ENCODE measurements at places on chromosomes 12 and 14. TPM values are rescaled to one million over a fixed set of nuclear protein-coding genes. Genes with fewer than 3 reads are reported as not detected.
A peak's percentile ranks its signal among the peaks of the same experiment; 100 is the strongest.

- no peak for DNase-seq
Observed at GRCh38 chr12:94699801-94700200, 49.4 kb upstream of the TMCC3 start.

- DNase-seq = no peak
Observed at GRCh38 chr12:131430158-131430742, 280.6 kb upstream of the SFSWAP start.

GRCh38 chr12:107027636-107028053 is 40.7 kb upstream of the MTERF2 start:
- peak; percentile 63 for DNase-seq

- no peak for DNase-seq
Observed at GRCh38 chr12:14614704-14615121, 47.0 kb upstream of the PLBD1 start.

- DNase-seq = no peak
Observed at GRCh38 chr12:77160931-77161330, 95.6 kb upstream of the E2F7 start.

GRCh38 chr12:46360908-46361666 is 11.5 kb downstream of the SLC38A2 start:
- no peak for DNase-seq

GRCh38 chr12:78406213-78406612 is 458.4 kb upstream of the SYT1 start:
- no peak for DNase-seq

GRCh38 chr12:32087306-32087705 is 19.3 kb upstream of the BICD1 start:
- DNase-seq = no peak

DNA sequence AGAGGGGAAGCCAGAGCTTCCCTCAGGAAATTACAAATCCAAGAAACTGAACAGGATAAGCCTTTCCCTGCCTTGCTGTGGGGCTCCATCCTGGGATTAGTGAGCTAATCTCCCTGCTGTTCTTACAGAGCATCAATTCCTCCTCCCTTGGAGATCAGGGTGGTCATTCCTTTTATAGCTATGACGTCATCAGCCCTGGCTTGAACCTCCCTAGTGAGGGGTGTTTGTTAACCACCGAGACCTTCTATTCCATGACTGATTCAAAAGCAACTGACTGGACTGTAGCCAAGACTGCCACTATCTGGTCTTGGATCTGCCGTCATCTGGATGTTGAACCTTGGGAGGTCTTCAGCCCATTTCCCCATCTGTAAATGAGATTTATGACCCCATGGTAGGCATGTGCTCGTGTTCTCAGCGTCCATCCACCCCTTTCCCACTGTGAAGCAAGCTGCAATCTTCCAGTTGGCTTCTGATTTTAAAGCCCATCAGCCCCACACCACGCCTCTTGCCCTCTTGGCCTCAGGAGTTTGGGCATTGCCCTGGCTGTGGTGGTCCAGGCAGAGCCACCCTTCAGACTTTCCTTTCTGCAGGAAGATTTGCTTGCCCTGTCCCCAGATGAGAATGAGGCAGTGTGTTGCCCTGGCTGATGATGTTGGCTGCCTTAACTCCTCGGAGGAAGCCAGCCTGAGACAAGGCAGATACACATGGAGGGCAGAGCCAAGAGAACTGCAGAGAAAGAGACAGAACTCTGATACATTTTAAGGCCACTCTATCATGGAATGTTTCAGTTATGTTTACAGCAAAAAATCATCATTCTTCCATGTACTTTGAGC is 59.6 kb upstream of the ACTN1 start:
- no peak for DNase-seq

- no peak for DNase-seq
Observed at GRCh38 chr12:11904124-11904523, 166.6 kb upstream of the BCL2L14 start.

DNA sequence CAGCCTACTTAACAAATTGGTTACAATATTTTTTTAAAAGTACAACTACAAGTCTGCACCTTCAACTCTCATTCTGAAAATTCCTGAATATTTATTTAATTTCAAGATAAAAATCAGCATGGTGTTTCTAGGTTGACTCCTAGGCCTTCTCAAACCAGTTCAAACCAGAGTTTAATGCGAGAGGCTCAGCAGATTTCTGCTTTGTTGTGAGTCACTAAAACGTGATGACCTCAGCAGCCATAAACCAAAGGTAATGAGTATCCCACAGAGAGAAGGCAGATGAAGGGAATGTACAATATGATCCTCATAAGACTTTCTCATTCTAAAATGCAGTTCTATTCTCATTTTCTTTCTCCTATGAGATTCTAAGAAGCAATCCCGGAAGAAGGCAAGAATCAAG is 1.5 kb downstream of the PRDM4 start:
- peak; percentile 67 for DNase-seq

DNA sequence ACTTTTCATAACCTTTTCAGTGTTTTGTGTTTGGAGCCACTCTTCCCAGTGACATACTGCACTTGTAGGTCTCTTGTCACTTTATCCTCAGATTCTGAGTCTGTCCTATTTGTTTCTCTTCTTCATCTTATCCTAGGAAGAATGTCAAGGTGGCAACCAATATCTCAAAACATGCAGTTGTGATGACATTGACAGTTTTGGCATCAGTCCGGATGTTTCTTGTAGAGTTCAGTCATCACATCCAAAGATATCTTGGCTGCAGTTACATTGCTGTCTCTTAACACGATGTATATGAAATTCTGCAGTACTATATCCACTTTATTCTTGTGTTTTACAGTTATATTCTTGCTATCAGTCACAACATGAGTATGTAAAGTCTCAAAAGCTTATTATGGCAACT is 6.4 kb downstream of the ADIPOR2 start:
- DNase-seq = no peak

- no peak for DNase-seq
Observed at GRCh38 chr12:96120359-96121100, 73.6 kb upstream of the ELK3 start.

- no peak for DNase-seq
Observed at GRCh38 chr14:101713621-101714349, 47.7 kb upstream of the PPP2R5C start.

- no peak for DNase-seq
Observed at GRCh38 chr12:94648578-94648977, 1.8 kb downstream of the TMCC3 start.

- DNase-seq = no peak
Observed at GRCh38 chr12:112216223-112216622, 90.9 kb downstream of the TRAFD1 start.

GRCh38 chr12:132508491-132508740 is 18.5 kb downstream of the FBRSL1 start:
- no peak for DNase-seq

GRCh38 chr12:26771861-26772260 is 61.1 kb downstream of the ITPR2 start:
- no peak for DNase-seq

- no peak for DNase-seq
Observed at GRCh38 chr12:113063396-113064350, 7.1 kb downstream of the DTX1 start.

GRCh38 chr12:3311491-3312103 is 179.4 kb upstream of the PRMT8 start:
- DNase-seq = no peak

- no peak for DNase-seq
Observed at GRCh38 chr14:36313898-36314297, 6.5 kb downstream of the MBIP start.

GRCh38 chr14:92973261-92973797 is 50.4 kb downstream of the CHGA start:
- no peak for DNase-seq

- no peak for DNase-seq
Observed at GRCh38 chr12:118346895-118347294, 25.8 kb downstream of the TAOK3 start.

DNA sequence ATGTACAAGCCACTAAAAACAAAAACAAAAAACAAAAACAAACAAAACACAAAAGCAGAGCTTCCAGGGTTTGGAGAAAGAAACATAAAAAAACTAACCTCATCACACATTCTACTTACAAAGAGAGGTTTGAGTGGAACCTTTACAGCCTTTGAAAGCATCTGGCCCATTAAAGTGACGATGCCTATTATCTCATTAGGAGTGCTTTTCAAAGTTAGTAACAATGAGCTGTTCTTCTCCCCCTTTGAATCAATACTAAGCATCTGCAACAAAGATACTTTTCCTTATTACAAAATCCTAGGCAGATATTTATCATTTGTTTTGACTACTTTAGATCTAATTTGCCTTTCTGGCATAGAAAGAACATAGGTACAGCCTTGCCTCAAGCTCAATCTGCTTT is 217.3 kb downstream of the PPM1H start:
- DNase-seq = no peak

- no peak for DNase-seq
Observed at GRCh38 chr12:122090759-122091515, 12.4 kb downstream of the MLXIP start.

- no peak for DNase-seq
Observed at GRCh38 chr12:51238037-51238509, 553 bp upstream of the DAZAP2 start.

DNA sequence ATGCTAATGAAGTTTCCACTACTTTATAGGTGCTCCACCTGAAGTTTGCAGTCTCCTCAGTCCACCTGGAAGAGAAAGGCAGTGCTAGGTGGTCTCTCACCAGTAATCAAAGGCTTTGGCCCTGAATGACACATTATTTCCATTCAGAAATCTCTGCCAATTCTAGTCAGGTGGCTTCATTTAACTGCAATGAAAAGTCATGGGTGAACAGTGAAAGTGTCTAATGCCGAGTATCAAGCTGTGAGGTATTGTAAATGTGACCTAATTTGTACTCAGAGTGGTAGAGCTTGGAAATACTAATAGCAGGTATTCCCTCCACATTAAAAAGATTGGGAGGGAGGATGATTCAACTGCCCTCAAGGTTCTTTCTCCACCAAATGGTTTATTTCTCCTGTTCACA is 220.9 kb upstream of the LRFN5 start:
- DNase-seq = peak; percentile 10

DNA sequence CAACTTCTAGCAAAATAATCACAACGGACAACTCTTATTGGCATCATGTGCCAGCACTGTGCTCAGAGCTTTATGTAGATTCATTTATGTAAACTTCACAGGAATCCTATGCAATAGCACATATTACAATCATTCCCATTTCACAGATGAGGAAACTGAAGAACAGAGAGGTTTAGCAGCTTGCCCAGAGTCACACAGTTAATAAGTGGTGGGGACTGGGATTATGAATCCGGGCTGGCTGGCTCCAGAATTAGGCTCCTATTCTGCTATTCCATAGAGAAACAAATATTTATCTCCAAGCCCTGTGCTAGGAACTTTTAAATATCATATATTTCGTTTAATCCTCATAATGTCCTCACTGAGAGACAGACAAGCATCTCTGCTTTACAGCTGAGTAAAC is 52.4 kb upstream of the OAS1 start:
- no peak for DNase-seq

GRCh38 chr12:19886639-19887064 is 447.4 kb downstream of the AEBP2 start:
- no peak for DNase-seq

- DNase-seq = no peak
Observed at GRCh38 chr14:75373616-75374015, 54.2 kb upstream of the JDP2 start.

DNA sequence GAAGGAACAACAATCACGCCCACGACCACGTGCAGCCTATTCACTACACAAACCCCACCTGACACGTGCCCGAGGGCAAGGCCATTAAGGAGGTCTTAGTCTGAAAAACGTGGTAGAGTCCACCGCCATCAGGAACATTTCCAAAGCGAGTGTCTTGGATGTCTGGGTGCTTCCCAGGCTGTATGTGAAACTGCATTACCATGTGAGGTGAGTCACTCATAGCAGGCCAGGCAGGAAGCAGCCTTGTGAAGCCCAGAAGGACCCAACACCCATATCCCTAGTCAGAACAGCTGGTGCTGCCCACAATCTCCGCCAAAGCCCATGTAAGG is 3.3 kb upstream of the KRT79 start:
- DNase-seq = no peak

- no peak for DNase-seq
Observed at GRCh38 chr14:74980731-74981461, 21.8 kb upstream of the EIF2B2 start.

DNA sequence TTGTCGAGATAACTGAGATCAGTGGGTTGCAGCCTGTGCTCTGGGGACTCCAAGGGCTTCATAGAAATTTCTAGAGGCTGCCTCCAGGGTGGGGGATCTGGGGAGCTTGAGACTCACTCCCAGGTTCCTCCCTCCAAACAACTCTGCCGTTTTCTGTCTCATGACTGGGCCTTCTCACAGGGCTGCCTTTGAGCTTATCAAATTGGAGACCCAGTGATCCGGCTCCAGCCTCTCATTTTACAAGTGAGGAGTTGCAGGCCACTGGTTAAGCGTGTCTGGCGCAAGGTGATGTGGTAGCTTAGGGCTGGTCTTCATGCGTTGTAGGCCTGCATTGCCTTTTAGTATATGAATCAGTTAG is 85.8 kb downstream of the SLC25A47 start:
- DNase-seq = no peak

DNA sequence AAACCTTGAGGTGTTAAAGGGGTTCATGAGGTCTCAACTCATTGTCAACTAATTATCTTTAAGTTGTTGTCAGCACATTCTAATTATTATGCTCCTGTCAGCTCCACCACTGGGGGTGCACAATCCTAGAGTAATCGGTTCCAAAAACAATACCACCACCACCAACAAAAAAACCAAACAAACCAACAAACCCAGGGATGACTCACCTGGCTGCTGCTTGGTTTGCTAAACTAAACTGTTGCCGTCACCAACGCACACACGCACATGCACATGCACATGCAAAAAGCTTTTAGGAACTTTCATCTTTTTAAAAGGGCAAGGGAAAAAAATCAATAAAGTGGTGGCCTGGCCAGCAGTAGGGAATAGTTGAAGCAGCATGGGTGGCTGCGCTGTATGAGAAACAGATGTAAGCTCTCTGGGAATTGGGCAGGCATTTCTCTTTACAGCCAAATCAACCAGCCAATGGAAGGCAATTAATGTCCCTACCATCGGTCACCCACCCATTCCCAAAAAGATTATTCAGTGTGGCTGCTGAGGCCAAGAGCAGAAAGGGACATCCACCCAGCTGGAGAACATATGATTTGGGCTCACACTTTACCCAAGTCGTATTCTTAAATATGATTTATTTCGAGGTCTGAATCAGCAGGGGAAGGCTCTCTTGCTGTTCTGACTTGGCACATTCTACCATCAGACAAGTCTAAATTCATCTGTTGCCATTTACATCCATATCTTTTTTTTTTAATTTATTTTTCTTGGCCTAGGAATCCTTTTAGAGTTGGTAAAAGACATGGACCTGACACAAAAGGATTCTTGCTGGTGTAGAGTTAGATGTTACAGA is 20.0 kb downstream of the TMEM30B start:
- DNase-seq = no peak

GRCh38 chr14:23601845-23602180 is 23.2 kb upstream of the JPH4 start:
- no peak for DNase-seq

YBX3 gene
- polyA plus RNA-seq = 233 TPM

SLC7A8 gene
- polyA plus RNA-seq = 92.4 TPM

STAT2 gene
- 153 TPM for polyA plus RNA-seq

BORCS5 gene
- polyA plus RNA-seq = 9.0 TPM

EID3 gene
- 3.9 TPM for polyA plus RNA-seq

CCDC60 gene
- 0.18 TPM for polyA plus RNA-seq

TAS2R7 gene
- polyA plus RNA-seq = not detected

PRPH gene
- polyA plus RNA-seq = not detected

SEL1L gene
- 89.2 TPM for polyA plus RNA-seq

FAM90A1 gene
- polyA plus RNA-seq = 3.8 TPM

GUCY2C gene
- 1.1 TPM for polyA plus RNA-seq

RAB3IP gene
- polyA plus RNA-seq = 81.7 TPM

Data from left kidney (tissue), 8 donors.